ENCODE measurements at places on chromosomes 13 and 19. TPM values are rescaled to one million over a fixed set of nuclear protein-coding genes. Genes with fewer than 3 reads are reported as not detected.

The AMER2 gene
- total RNA-seq, result not detected

The ZNF540 gene
- 0.19 TPM for total RNA-seq

The FGF14 gene
- total RNA-seq, result not detected

The ALKBH6 gene
- total RNA-seq, result 26.5 TPM

The HIPK4 gene
- 0.32 TPM for total RNA-seq

The FAM83E gene
- not detected for total RNA-seq

The ZNF429 gene
- total RNA-seq, result not detected

The KLK3 gene
- not detected for total RNA-seq

The PALM gene
- 18.1 TPM for total RNA-seq

The GPR42 gene
- not detected for total RNA-seq

The C1QTNF9 gene
- total RNA-seq, result not detected

The KIR3DL1 gene
- not detected for total RNA-seq

The ODAD3 gene
- 1.3 TPM for total RNA-seq

The KLK11 gene
- not detected for total RNA-seq

The PLIN5 gene
- total RNA-seq, result not detected

The SIGLEC7 gene
- total RNA-seq, result not detected

The RYR1 gene
- total RNA-seq, result 5.4 TPM

The APBA3 gene
- 6.5 TPM for total RNA-seq

The MZT1 gene
- total RNA-seq, result 10.5 TPM

The SIGLEC12 gene
- total RNA-seq, result not detected

The SKA3 gene
- 15.0 TPM for total RNA-seq

The TBCB gene
- total RNA-seq, result 536 TPM

The C19orf85 gene
- total RNA-seq, result not detected

The ZNF418 gene
- 0.74 TPM for total RNA-seq

The DIAPH3 gene
- total RNA-seq, result 9.4 TPM

The MRI1 gene
- total RNA-seq, result 14.3 TPM

The NOTCH3 gene
- 6.8 TPM for total RNA-seq

The NXNL1 gene
- total RNA-seq, result not detected

The SHANK1 gene
- 0.16 TPM for total RNA-seq

The ZNF560 gene
- total RNA-seq, result not detected

The JSRP1 gene
- 0.72 TPM for total RNA-seq

All from A549 treated with RU486 at 1 μM for 4 hours (cell line).